ENCODE measurements at places on chromosomes 1 and 21. TPM values are rescaled to one million over a fixed set of nuclear protein-coding genes. Genes with fewer than 3 reads are reported as not detected.
A peak's percentile ranks its signal among the peaks of the same experiment; 100 is the strongest.

GRCh38 chr1:183827801-183828200 is 22.9 kb downstream of the RGL1 start:
- DNase-seq: no peak

GRCh38 chr1:10117865-10118264 is 85.1 kb downstream of the UBE4B start:
- no peak for DNase-seq

DNA sequence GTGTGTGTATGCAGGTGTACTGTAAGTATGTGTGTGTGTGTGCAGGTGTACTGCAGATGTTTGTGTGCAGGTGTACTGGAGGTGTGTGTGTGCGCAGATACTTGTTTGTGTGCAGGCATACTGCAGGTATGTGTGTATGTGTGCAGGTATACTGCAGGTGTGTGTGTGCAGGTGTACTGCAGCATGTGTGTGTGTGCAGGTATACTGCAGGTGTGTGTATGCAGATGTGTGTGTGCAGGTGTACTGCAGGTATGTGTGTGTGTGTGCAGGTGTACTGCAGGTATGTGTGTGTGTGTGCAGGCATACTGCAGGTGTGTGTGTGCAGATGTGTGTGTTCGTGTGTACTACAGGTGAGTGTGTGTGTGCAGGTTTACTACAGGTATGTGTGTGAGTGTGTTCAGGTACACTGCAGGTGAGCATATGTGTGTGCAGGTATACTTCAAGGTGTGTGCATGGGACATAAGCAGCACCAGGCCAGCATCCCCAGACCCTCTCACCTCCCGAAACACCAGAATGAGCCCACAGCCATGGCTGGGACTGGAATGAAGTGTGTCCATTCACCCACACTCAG is 97.5 kb downstream of the DMRTB1 start:
- peak; percentile 5 for DNase-seq

GRCh38 chr1:168216171-168216570 is 9.6 kb upstream of the SFT2D2 start:
- DNase-seq: no peak

- no peak for DNase-seq
These were observed 110.0 kb downstream of the ASTN1 start for GRCh38 chr1:177054542-177054941.

DNA sequence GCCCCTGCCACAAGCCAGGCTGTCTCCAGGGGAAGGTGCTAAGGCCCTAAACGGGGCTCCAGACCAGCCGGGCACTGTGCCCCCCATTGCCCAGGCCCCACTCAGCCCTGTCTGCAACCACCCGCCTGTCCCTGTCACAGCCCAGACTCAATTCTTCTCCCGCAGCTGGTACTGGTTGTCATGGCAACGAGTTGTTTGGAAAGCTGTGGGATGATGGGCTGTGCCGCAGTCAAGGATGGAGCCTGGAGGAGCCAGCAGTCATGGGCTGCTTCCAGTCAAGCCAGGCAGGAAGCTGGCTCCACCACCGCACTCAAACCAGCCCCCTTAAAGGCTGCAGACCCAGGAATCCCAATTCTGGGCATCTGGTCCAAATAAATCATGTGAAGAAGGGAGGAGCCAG is 4.2 kb downstream of the SPOCD1 start:
- no peak for DNase-seq

PPIAL4G gene
- total RNA-seq: 0.19 TPM

Data from mucosa of descending colon (tissue), 3 donors.